Activated T-cell treated with anti-CD3 and anti-CD28 coated beads for 24 hours (primary cell): ENCODE measurements at places on chromosomes 12 and 14.

GRCh38 chr12:12428961-12429657 lies 72.2 kb downstream of the BORCS5 start:
- DNase-seq = no peak

DNA sequence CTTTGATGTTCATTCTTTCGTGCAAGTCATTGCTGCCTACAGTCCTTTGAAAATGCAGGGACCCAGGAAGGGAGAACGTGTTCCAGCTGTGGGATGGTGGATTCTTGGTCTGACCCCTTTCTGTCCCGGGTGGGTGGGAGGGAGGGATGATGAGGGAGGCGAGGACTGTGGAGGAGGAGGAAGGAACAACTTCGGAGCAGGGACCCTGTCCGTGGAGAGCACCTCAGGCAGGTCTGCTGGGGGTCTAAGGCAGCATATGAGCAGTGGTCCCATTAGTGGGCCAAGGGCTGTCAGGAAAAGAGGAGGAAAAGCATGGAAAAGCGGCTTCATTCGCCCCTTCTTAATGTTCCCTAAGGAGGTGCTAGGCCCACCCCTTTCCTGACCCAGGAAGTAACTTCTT lies 36.0 kb downstream of the CACNA2D4 start:
- no peak for DNase-seq

GRCh38 chr12:96248136-96248931 lies 54.2 kb downstream of the ELK3 start:
- DNase-seq = no peak

GRCh38 chr14:51865953-51866747 lies 5.7 kb downstream of the GNG2 start:
- DNase-seq = no peak

GRCh38 chr12:125351788-125352187 lies 286.6 kb downstream of the AACS start:
- DNase-seq = no peak

DNA sequence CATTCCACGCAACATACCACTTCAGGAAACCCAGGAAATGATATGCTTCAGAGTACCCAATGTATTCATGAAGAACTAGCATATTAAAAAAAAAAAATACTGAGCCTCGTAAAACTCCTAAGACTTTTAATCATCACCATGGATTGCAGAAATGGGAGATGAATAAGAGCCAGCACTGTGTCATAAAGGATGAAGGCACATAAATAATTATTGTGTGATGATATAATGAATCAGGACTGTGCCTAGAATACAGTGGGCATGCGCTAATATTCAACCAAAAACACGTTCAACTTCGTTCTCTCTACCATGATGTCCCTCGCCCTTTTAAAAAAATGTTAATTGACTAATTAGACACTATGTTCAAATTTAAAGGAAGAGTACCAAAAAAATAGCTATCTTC lies 68.7 kb downstream of the CIT start:
- no peak for DNase-seq

DNA sequence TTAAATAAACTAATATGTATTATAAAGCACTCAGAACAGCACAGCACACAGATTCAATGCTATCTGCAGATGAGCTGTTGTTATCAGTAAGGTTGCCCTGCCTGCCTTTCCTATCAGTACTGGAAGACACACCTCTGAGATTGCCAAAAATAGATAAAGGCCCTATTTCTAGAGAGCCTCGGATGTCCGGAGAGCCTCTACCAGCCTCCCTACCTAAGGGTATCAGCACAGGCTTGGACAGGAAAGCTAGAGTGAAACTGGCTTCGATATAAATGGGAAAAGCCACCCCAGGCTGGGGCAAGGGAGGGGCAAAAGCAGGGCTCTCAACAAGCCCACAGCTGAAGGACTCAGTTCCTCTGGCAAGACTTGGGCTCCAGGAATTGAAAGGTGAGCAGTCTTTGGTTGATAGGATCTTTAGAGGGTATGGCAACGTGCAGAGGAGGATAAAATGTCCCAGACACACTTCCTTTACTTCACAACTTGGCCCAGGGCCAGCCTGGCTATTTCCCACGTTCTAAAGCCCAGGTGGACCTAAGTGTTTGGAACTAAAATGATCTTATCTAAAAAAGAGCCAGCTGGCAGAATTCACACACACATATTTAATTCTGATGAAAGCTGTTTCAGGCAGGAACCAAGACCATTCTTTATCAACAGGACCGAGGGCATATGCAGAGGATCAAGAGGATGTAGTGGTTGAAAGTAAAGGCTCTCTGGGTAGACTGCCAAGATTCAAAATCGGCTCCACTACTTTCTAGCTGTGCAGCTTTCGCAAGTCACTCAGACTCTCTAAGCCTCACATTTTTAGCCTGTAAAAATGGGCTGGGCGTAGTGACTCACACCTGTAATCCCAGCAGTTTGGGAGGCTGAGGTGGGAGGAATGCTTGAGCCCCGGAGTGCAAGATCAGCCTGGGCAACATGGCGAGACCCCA lies 37.8 kb upstream of the ITPR2 start:
- DNase-seq = no peak

DNA sequence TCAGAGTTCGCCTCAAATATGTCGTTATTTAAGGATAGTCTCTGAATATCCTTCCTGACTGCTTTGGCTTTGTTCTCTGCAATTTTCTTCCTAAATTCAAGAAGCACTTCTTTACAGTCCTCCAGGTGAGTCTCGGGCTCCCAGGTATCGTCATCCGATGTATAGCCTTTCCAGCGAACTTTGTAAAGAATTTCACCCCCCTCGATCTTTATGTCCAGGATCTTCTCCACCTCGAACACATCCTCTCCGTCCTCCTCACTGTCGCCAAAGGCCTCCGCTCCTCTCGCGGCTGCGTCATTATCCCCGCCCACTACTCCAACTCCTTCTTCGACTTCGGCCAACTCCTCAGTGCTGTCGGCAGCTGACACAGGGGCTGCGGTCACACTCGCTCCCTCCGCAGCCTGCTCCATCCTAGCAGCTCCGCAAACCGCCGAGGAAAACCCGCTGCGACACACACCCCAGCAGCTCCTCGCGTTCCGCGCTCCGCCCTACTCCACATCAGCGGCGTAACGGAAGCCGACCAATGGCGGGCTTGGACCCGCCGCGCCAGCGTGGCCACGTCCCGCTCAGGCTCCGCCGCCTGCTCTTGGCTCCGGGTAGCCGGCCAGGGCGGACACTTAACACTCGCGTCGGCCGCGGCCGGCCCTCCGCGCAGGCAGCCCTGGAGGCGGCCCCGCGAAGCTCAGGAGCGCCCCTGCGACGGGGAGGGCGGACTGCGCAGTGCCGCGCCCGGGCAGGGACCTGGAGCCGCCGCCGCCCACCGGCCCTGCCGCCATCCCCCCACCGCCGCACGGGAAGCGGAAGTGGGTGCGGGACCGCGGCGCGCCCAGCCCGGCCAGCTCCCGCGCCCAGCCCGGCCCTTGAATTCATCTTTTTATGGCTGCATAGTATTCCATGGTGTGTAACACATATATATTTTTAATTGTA lies 4.1 kb downstream of the CD163L1 start:
- DNase-seq = peak; percentile 23

GRCh38 chr12:47802312-47802711 lies 17.4 kb downstream of the HDAC7 start:
- no peak for DNase-seq
